ENCODE measurements at places on chromosomes 1 and 21.

GRCh38 chr1:202171292-202172014, 11.1 kb upstream of the PTPN7 start:
- DNase-seq, result no peak

- no peak for DNase-seq
Measured at GRCh38 chr21:16742131-16742641, 770.7 kb upstream of the CXADR start.

GRCh38 chr21:29351691-29352090, 53.0 kb downstream of the BACH1 start:
- no peak for DNase-seq

- no peak for DNase-seq
Measured at GRCh38 chr21:33313183-33313582, 11.6 kb upstream of the IFNAR1 start.

GRCh38 chr1:110153407-110153950, 3.2 kb downstream of the SLC6A17 start:
- DNase-seq, result no peak

- DNase-seq, result no peak
Measured at GRCh38 chr1:63902844-63903589, 129.2 kb downstream of the ROR1 start.

DNA sequence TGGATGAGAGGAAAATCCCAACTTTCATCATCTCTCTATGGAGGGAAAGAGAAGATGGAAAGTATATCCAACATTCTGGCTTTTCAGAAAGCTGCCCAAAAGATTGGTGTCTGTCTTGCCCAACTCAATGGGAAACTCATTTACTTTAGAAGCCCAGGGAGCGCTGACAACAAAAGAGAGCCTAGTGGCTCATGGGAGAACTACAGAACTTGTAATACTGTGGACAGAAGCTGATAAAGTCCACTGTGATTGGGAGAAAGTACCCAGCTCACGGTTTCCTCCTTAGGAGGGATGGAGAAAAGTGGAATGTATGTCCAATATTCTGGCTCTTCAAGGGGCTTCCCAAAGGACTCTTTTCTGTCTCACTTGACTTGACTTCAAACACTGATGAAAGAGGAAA, 66.0 kb downstream of the RGS21 start:
- no peak for DNase-seq

GRCh38 chr1:110674337-110675059, at the start of gene KCNA3:
Gene KCNA3, minus strand, starts transcription at chr1:110674940. Its CDS starts 131 bp downstream, at chr1:110674809.
- peak; percentile 64 for DNase-seq

- DNase-seq, result no peak
Measured at GRCh38 chr1:197247465-197247864, 20.6 kb upstream of the CRB1 start.

GRCh38 chr1:226443439-226443838, 35.5 kb upstream of the PARP1 start:
- no peak for DNase-seq

GRCh38 chr1:223631956-223632355, 33.5 kb downstream of the CAPN8 start:
- no peak for DNase-seq

- DNase-seq, result peak; percentile 32
Measured at GRCh38 chr1:205285381-205286101, 36.0 kb downstream of the NUAK2 start.

DNA sequence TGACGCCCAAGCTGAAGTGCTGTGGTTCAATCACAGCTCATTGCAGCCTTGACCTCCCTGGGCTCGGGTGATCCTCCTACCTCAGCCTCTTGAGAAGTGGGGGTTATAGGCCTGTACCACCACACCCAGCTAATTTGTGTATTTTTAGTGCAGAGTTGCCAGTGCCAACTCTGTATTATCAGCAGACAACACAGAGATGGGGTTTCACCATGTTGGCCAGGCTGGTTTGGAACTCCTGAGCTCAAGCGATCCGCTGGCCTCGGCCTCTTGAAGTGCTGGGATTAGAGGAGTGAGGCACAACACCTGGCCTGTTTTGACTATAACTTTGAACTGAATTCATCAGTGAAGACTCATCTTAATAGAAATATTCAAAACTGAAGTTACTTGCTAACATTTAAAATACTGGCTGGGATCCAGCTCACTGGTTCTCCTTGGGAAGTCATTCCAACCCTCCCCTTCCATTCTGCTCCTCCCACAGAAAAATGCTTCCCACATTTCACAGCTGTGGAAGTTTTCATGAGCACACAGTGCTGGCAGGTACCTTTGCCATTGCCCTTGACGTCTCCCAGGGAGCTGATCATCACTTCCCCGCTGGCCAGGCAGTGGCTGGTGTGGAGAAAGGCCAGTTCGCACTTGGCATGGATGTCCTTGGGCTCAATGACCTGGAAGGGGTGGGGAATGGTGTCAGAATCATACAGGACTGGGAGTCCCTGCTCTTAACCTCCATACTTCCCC, 4.7 kb downstream of the SELENBP1 start:
- DNase-seq, result no peak

DNA sequence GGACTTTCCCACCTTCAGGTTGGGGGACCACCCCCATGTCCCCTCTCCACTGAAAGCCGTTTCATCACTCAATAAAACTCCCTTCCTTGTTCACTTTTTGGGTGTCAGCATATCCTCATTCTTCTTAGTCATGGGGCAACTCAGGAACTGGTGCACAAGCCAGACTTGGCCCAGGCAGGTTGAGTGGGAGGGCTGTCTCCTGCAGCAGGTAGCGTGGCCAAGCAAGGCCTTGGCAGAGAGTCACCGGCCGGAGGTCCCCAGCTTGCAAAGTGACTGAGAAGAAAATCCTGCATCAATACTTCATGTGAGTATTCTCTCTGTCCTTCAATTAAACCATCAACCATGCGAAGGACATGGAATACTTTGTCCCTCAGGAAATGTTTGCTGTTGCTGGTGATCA, 148.9 kb downstream of the RHOU start:
- DNase-seq, result no peak

- DNase-seq, result no peak
Measured at GRCh38 chr21:16179773-16180172, 450.0 kb downstream of the USP25 start.

DNA sequence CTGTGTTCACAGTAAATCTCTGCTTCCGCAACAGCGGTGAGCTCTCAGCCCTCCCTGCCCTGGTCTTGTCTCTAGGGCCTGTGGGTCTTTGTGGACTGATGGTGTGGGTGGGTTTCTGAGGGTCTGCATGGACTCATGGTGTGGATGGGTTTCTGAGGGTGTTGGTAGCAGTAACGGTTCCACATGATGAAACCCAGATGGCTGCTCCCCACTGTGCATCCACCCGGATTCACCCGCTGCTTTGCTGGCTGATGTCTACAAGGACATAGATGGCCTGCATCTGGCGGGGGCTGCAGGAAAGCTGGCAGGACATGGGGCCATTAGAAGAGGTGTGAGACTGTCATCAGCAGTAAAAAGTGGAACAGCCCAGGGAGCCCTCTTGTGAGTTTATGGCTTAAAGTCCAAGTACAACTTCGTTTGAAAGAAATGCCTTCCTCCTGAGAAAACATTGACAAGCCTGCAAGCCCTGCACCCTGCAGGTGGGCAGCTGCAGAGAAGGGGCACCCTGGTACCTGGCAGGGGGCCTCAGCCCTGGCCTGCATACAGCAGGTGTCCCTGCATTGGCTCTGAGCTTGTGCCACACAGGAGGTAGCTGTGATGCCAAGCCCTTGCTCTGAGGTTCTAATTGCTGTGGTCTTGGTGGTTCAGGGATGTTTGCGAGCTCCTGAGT, 156.9 kb upstream of the COL6A1 start:
- DNase-seq, result no peak

DNA sequence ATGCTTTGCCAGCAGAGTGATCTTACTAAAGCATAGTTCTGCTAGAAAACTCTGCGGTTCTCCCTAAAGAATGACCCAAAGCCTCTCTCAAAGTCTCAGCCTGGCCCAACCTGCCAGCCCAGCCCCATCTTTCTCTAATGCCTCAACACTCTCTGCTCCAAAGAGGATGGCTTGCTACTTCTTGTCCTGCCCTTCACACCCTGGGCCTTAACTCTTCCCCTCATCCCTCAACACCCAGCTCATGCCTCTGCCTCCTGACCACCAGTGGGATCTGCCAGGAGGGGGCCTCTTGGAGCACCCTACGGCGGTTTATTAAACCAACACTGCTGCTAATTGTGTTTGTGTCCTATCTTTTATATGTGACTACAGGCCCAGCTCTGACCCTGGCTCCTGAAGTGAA, 52.4 kb downstream of the CD58 start:
- DNase-seq, result no peak

- no peak for DNase-seq
Measured at GRCh38 chr1:44613941-44614340, 60.3 kb downstream of the TMEM53 start.

GRCh38 chr1:1969953-1970716, 33.5 kb downstream of the CFAP74 start:
- DNase-seq, result no peak

GRCh38 chr1:110783292-110783918, 89.5 kb upstream of the CD53 start:
- DNase-seq, result peak; percentile 18

- DNase-seq, result no peak
Measured at GRCh38 chr1:84748364-84748763, 58.1 kb upstream of the SSX2IP start.

DNA sequence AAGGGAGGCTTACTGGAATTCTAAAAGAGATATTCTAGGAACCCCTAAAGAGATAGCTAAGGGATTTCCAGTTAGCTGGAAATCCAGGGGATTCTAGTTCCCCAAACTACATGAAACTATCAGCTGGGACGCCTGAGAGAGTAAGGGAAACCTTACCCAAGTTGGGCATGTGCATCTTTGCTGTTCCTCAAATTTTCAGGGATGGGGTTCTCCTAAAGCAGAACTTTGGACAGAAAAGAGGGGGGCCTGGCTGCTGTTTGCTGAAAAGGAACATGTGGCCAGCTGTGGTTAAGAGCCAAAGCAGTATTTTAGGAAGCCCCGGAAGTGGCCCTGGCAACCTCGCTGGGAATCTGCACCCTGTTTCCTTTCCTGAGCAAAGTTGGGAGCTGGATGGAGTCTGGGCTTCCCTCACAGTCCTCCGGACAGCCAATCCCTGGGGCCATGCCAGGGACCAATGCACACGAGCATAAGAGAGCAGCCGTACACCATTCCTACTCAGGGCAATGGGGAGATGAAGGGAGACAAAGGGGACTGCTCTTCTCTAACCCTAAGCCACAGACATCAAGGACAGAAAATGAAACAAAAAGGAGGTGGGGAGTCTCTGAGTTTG, 154.3 kb downstream of the PLXNA2 start:
- DNase-seq, result no peak

- no peak for DNase-seq
Measured at GRCh38 chr21:16047904-16048303, 318.1 kb downstream of the USP25 start.

GRCh38 chr1:91650764-91651163, 150.1 kb downstream of the CDC7 start:
- DNase-seq, result no peak

DNA sequence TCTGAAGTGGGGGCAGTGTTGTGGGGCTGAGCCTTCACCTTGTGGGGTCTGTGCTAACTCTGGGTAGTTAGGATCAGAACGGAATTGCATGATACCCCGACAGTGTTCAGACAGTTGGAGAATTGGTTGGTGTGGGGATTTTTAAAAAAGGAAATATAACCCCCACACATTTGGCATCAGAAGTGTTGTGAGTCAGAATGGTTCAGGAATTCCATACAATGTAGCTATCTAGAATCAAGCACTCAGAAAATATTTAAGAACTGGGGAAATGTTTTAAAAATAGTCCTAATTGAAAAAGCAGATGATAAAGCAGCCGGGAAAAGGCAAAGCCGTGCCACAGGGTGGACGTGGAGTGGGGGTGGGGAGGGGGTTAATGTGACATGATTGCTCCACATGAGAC, 6.5 kb upstream of the S100A7 start:
- no peak for DNase-seq

All from stimulated activated CD8-positive, alpha-beta memory T cell treated with anti-CD3 and anti-CD28 coated beads, Interleukin-15, amount 100 ng/mL, for 48 hours (primary cell).